ENCODE measurements at places on chromosomes 5 and 9.

- DNase-seq: no peak
Measured at GRCh38 chr9:2018764-2019558, 3.8 kb downstream of the SMARCA2 start.

DNA sequence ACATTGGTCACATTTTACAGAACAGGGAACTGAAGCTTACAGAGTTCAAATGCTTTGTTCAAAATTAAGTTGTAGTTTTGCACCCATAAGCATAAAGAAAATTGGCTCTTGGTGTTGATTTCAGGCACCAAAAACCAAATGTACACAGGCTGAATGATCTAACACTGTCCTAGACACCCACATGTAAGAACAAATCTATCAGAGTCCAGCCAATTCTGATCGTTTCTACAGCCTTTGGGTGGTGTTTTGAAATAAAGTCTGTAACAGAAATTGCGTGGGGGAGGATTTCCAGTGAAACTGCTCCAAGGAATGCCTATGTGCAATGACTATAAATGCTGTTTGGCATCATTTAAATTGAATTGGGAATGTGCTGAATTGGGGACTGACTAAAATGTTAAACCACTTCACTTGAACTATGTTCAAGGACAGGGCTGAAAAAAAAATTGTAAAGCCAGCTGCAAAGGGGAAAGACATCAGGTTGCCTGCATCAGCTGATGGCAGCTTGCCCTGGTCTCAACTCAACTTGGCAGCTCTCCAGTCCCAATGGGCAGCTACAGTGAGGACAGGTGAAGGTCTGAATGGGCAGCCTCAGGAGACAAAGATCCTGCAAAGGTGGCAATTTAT, 92.2 kb upstream of the TRPC7 start:
- DNase-seq: no peak

DNA sequence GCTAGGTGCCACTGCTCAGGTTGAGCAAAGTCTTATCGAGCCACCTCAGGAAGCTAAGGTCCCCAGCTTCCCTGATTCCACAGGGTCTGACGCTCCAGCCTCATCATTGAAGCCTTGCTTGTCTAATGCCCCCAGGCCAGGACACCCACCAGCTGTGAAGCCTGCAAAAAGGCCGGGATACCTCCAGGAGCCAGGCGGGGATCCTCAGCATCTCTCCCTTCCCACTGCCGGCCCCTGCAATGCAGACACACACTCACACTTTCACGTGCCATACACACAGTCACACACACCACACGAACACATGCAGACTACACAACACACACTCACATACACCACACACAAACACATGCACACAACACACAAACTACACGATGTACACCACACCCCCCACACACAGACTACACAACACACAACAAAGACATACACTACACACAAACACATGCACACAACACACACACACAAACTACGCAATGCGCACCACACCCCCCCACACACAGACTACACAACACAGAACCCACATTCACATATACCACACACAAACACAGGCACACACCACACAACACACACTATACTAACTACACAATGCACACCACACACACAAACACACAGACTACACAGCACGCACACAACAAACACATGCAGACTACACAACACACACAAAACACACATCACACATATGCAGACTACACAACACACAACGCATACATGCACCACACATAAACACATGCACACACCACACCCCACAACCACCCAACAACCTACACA, 17.8 kb upstream of the S1PR3 start:
- DNase-seq: no peak

- no peak for DNase-seq
Measured at GRCh38 chr9:117929868-117930267, 225.7 kb downstream of the TLR4 start.

GRCh38 chr5:72556351-72557166, 49.3 kb upstream of the ZNF366 start:
- no peak for DNase-seq

DNA sequence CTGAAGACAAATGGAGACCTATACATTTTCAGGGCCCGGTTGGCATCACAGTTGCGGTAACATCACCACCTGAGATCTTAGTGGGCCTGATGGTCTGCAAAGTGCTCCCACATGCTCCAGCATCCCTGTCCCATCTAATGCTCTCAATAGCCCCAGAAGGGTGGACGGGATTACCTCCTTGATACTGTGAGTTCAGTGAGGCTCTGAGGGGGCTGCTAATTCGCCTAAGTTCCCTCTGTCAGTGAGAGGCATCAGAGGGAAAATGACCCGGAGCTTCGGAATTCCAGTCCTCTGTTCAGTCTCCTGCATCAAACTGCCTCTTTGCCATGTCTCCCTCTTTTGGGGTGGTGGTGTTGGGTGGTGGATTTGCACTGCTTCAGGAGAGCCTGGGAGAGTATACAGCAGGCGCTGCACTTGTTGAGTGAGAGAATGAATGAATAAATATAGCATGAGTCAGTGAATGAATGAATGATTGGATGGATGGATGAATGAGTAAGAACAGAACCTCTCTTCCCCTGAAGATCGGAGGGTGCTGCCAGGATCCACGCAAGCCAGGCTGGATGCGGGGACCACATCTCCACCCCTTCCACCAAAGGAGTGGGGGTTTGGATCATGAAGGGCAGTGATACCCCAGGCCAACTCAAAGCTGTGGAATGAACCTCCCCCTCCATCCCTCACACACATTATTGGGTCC, 141.0 kb downstream of the GABBR2 start:
- DNase-seq: no peak

GRCh38 chr9:8924562-8924961, 1125.0 kb upstream of the DMAC1 start:
- no peak for DNase-seq

DNA sequence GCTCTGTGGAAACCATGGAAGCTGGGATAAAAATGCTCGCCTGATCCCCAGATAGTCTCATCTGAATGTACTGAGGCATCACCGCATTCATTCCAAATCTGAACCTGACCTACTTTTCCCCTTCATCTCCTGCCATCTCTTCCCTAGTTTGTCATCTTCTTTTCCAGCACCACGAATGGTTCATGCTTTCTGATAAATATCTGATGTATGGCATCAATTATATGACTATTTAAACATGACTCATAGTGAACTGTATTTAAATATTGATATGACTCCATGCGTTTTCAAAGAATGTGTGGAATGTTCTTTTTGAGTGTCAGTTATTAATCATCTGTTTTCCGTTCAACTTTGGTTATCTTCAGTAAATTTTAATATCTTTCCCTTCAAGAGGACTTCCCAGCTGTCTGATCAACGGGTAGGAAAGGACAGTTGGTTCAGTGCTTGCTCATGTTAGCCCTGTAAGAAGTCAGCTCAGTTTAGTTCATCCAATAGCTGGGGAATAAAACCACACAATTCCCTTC, 21.1 kb downstream of the BASP1 start:
- no peak for DNase-seq

All from KBM-7 (cell line).